ENCODE measurements at places on chromosomes 5 and 9.

GRCh38 chr5:83097689-83098231 is 20.4 kb downstream of the XRCC4 start:
- H3K4me3 ChIP-seq, result no peak overlapping the region
- DNase-seq, result no peak
- no peak overlapping the region for H3K27ac ChIP-seq
- H3K36me3 ChIP-seq, result no peaks in the 10 kb centered on the region
- no peaks in the 10 kb centered on the region for H3K27me3 ChIP-seq

- no peak overlapping the region for H3K4me3 ChIP-seq
- H3K4me1 ChIP-seq, result no peaks in the 10 kb centered on the region
- DNase-seq, result peak; percentile 11
- H3K27ac ChIP-seq, result no peak overlapping the region
- no peaks in the 10 kb centered on the region for H3K27me3 ChIP-seq
- no peaks in the 10 kb centered on the region for H3K36me3 ChIP-seq
Observed at GRCh38 chr5:1540166-1540565, 16.4 kb upstream of the LPCAT1 start.

GRCh38 chr5:55421074-55421529 is 113.3 kb downstream of the MTREX start:
- H3K36me3 ChIP-seq, result no peaks in the 10 kb centered on the region
- H3K27ac ChIP-seq, result peak overlapping the region; percentile 45
- no peak for DNase-seq
- no peaks in the 10 kb centered on the region for H3K4me1 ChIP-seq
- no peak overlapping the region for H3K4me3 ChIP-seq

- H3K27ac ChIP-seq, result no peak overlapping the region
- no peaks in the 10 kb centered on the region for H3K36me3 ChIP-seq
- no peak for DNase-seq
- H3K4me3 ChIP-seq, result no peak overlapping the region
Observed at GRCh38 chr9:83599071-83599470, 23.9 kb upstream of the IDNK start.

GRCh38 chr9:79660615-79661014 is 88.8 kb downstream of the TLE4 start:
- H3K4me1 ChIP-seq, result peaks cover 6% of the 10 kb centered on the region
- H3K27ac ChIP-seq, result no peak overlapping the region
- no peak overlapping the region for H3K4me3 ChIP-seq
- H3K36me3 ChIP-seq, result no peaks in the 10 kb centered on the region

Measured in uterus (tissue), 4 donors.